Mucosa of gallbladder (tissue), 1 donor: ENCODE measurements at places on chromosomes 12 and 14.

DNA sequence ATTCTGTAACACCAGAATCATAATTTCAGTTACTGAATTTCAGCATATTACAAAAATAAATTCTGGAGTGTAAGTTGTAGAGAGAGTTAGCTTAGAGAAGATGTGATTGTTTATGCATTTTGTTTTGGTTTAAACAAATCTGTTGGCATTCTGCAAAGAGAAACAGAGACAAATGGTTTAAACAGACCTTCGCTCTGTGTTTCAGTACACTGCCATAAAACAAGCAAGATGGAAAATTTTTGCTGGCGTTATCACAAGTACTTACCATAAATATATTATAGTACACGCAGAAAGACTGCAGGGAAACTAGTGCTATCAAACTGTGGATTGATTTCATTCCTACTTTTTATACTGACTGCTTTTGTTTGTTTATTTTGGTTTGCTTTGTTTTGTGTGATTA, 850.3 kb upstream of the FOXG1 start:
- DNase-seq, result no peak

- peak; percentile 14 for DNase-seq
Measured at GRCh38 chr12:109944561-109945359, 44.7 kb downstream of the TCHP start.

- DNase-seq, result no peak
Measured at GRCh38 chr12:12086362-12086761, 15.6 kb downstream of the BCL2L14 start.

- DNase-seq, result no peak
Measured at GRCh38 chr12:94109160-94109559, 39.2 kb upstream of the PLXNC1 start.

- no peak for DNase-seq
Measured at GRCh38 chr14:92610849-92611271, 97.3 kb downstream of the RIN3 start.

DNA sequence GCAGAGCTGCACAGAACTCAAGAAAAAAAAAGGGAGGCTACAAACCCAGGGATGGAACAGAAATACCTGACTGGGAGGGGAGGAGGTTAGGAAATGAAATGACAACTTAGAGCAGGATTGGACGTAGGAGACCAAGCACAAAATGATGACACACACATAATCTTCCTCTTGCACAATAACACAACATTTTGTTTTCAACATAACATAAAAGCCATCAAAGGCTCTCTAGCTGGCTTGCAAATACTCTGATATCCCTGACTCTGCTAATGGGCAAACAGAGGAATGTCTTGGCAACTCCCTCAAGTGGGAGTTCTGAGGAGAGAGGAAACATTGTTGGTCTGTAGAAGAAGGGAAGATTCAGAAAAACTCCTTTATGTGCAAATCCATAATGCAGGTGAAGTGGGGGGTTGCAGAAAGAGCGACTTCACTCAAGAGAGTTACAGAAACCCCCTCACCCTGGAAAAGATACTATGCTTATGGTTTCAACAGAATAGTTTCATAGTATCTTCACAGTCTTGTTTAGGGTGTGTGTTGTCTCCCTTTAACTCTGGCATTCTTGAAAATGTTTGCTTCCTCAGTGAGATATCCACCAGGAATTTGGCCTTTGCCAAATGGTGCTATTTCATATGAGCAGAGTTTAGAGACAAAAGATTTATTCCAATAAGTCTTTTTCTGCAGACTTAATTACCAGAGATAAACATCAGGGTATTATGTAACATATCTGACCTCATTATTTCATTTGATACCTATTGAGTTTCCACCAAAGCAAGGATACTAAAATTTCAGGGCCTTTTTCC, 43.8 kb upstream of the LTBP2 start:
- DNase-seq, result no peak

GRCh38 chr12:113439606-113440030, 17.4 kb downstream of the SDSL start:
- no peak for DNase-seq

DNA sequence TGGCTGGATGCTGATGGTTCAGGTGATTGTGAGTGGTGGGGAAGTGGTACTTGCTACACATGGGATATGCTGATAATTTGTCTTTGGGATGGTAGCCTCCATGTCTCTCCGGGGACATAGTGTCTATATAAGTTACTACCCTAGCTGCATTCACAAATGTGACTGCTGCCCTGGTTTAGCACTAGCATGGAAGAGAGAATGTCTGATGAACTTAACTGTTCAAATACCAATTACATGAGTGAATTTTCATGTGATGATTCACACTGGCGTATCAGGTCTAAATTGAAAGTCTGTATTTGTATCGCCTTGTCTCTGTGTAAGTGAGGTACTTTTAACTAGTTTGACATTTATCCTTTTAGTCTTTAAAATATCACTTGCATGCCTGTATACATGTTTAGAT, 34.4 kb downstream of the ATF7IP start:
- no peak for DNase-seq

- peak; percentile 61 for DNase-seq
Measured at GRCh38 chr12:104974626-104975290, 11.4 kb upstream of the NOPCHAP1 start.

DNA sequence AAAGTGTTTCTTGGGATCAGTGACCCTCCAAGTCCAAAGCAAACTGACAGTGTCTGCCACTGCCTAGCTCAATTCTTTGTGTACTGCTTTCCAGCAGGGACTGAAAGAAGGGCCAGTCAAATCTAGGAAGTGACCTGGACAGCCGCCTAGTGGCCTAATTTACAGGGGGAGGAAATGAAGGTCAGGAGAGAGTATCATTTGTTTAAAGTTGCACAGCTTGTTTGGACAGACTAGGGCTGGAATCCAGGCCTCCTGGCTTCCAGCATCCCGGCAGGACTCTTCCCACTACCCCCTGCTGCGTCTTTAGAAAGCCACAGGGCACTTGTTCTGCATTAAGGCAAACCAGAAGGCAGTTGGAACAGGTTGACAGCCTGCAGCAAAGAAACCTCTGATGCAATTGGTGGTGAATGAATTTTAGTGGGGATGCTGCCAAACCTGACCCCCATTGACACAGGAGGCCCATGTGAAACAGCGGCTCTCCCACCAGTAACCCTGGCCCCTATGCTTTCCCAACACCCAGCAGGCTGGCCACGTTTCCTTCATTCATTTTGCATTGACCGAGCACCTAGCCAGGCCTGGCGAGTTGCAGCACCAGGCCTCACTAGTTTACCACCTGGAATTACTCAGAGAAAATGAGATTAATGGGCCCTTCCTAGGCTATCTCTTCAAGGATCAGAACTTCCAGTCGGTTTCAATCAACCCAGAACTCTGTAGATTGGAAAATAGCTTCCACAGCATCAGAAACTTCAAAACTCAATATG, 28.2 kb downstream of the GALNT16 start:
- DNase-seq, result peak; percentile 32

DNA sequence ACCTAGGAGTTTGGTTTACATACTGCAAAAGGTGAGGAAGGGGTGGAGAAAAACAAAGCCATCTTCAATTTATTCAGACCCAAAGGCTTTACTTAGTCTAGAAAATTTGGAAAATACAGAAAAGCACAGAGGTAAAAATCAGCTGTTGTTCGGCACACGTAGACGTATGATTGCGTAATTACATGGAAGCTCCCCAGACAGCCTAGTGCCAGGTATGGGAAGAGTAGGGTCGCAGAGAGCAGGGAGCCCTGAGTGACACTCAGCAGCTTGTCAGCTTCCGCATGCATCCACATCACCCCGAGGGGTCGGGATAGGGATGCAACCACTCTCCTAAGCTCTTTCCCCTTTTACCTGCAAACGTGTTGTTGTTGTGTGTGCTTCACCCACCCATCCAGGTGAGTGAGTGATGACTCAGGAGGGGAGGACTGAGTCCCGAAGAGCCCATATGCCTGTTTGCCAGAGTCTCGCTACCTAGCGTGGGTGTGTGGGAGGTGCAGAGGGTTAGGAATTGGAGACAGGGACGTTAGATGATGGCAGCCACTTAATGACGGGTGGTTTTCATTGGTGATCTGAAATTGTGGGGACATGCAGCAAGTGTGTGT, 20.1 kb downstream of the PIWIL1 start:
- DNase-seq, result no peak

DNA sequence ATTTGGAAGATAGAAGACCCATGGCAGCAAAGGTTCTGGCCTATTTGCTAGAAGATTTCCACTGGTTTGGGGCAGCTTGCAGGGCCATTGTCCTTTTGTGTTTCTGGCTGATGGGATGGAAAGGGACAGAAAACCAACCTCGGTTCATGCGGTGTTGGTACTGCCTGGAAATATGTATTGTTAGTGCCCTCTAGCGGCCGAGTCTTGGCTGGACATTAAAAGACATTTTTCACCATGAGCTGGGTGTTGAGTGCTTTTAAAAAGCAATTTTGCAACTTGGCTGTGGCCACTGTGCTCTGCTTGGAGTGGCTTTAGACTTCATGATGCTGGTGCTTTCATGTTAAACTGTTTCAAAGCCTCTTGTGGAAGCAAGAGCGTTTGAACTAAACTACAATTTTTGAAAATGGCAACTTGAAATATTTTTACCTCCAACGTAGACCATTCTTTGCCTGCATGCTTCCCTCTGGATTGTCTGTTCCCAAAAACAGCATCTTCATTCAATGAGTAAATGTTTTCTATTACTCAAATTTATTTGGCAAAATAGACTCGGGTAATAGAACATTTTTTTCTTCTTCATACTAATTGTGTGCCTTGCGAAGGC, 102.7 kb upstream of the TBX5 start:
- peak; percentile 75 for DNase-seq
